ENCODE measurements at places on chromosomes 3 and 15. TPM values are rescaled to one million over a fixed set of nuclear protein-coding genes. Genes with fewer than 3 reads are reported as not detected.
A peak's percentile ranks its signal among the peaks of the same experiment; 100 is the strongest.

GRCh38 chr3:126103121-126104027, 19.4 kb upstream of the SLC41A3 start:
- DNase-seq: no peak

BDH1 gene
- total RNA-seq: 166 TPM

GRCh38 chr3:124395584-124396338, 334.5 kb upstream of the UMPS start:
- no peak for DNase-seq

- peak; percentile 83 for DNase-seq
Observed at GRCh38 chr3:143973259-143974021, 1.8 kb downstream of the DIPK2A start.

DNA sequence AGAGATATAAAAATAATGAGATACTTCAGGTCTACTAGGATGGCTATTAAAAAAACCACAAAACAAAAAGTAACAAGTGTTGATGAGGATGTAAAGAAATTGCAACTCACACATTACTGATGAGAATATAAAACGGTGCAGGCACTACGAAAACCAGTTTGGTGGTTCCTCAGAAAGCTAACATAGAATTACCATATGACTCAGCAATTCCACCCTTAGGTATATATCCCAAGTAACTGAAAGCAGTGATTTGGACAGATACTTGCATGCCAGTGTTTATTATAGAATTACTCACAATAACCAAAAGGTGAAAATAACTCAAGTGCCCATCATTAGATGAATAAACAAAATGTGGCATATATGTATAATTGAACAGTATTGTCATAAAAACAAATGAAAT, 87.5 kb upstream of the MELTF start:
- DNase-seq: no peak

GRCh38 chr3:43629741-43630140, 7.9 kb upstream of the ANO10 start:
- no peak for DNase-seq

GRCh38 chr3:83438188-83438587, 1520.6 kb upstream of the CADM2 start:
- DNase-seq: no peak

WDR76 gene
- 87.0 TPM for total RNA-seq

TIMP4 gene
- total RNA-seq: not detected

GRCh38 chr3:135987661-135988060, 22.1 kb downstream of the PPP2R3A start:
- no peak for DNase-seq

- DNase-seq: no peak
Observed at GRCh38 chr15:32716915-32717425, 834 bp upstream of the GREM1 start.

DNA sequence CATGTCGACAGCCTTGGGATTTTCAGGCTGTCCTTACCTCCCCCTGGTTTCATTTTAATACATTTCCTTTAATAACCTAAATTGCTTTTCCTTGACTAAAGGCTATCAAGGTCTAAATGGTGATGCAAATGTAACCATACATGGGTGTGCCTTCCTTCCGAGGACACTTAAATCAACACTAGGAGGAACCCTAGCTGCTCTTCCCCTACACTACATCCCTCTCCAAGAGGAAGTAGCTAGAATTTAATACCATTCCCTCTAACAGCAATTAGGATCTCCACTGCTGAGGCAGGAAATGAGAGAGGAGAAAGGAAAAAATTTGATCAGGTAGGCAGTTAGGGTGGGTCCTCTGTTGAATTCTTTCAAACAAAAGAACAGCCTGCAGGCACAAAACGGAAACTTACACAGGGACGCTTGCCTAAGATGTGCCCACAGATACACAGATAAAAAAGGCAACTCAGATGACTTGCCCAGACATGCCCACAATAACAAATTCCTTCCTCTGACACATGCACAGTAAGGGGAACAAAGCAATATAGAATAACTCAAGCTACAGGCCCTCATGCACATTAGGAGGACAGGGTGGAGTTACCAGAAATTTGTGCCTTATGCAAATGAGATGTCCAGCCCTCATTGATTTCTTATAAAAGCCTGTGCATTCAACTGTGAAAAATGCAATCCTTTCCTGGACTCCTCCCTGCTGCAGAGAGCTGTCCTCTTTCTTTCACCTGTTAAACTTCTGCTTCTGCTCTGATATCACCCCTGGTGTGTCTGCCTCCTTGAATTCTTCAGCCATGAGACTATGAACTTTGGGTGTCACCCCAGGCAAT, 1024.4 kb upstream of the CADM2 start:
- DNase-seq: no peak

IL17RD gene
- total RNA-seq: not detected

PDCD7 gene
- 31.5 TPM for total RNA-seq

GRCh38 chr3:187954873-187955586, 198.9 kb upstream of the LPP start:
- DNase-seq: no peak

GRCh38 chr3:143654906-143655305, 193.4 kb downstream of the SLC9A9 start:
- DNase-seq: no peak

DNA sequence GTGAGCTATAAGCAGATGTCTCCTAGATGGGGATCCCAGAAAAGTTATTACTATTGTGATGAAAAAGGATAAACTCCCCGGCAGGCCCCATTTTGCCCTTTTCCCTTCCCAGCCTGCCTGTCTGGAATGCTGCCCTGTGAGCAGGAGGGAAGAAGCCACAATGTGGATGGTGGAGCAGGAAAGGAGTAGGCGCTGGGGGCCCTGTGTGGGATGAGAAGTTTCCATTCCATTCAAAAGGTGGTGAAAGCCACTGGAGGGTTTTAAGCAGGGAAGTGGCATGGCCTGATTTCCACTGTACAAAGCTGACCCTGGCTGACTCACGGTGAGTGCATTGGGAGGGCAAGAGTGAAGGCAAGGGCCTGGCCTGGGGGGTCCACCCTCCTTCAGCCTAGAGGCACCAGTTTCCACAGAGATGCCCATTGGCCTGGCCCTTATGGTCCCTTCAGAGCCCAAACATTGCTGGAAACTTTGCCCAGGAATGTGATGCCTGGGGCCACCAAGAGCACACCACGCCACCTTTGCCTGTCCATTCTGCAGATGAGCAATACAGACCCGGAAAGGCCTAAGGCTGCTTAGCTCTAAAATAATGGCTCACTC, 206.9 kb downstream of the RPLP1 start:
- no peak for DNase-seq

GNAT1 gene
- total RNA-seq: not detected

DNA sequence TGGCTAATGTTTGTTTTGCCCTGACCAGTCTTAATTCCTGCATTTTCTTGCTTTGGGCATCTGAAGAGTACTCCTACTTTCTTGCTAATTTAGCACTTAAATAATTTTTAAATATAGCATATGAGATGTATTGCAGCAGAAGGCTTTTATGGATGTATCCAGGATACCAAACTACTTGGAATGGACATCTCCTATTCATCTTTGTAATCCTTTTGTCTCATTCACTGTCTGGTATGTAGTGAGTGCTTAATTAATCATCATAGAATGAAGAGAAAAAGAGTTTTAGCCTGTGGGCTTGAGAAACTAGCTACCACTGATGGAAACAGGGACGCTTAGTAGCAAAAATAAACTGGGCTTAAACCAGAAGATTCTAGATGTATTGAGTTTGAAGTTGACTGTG, 40.6 kb downstream of the MEX3B start:
- no peak for DNase-seq

DNA sequence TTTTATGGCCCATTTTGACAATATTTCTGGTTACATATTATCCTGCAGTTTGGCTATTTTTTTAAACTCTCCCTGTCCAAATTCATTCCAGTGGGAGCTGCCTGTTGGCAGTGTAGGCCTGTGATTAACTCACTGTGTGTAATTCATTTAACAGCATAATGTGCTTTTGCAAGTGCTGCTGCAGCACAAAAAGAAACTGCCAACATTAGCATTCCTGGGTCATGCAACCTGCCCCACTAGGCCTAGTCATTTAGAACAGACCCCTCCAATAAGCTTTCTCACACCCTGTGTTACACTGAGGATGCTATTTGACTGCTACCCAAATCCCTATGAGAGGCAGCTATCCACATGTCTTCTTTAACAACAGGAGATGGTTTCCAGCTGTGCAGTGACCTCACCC, 251.2 kb upstream of the UBE2E2 start:
- DNase-seq: no peak

LTK gene
- total RNA-seq: 0.21 TPM

- no peak for DNase-seq
Observed at GRCh38 chr3:153595186-153595815, 433.3 kb downstream of the RAP2B start.

Data from activated CD8-positive, alpha-beta T cell treated with anti-CD3 and anti-CD28 coated beads, Interleukin-2, amount 10 ng/mL, durations not matched to agents 7 days and 5 days (primary cell).